Stimulated activated CD8-positive, alpha-beta memory T cell treated with anti-CD3 and anti-CD28 coated beads, Interleukin-12 subunit alpha, Interleukin-12 subunit beta, amount 100 ng/mL, for 4 hours (primary cell): ENCODE measurements at places on chromosomes 7 and 10.

DNA sequence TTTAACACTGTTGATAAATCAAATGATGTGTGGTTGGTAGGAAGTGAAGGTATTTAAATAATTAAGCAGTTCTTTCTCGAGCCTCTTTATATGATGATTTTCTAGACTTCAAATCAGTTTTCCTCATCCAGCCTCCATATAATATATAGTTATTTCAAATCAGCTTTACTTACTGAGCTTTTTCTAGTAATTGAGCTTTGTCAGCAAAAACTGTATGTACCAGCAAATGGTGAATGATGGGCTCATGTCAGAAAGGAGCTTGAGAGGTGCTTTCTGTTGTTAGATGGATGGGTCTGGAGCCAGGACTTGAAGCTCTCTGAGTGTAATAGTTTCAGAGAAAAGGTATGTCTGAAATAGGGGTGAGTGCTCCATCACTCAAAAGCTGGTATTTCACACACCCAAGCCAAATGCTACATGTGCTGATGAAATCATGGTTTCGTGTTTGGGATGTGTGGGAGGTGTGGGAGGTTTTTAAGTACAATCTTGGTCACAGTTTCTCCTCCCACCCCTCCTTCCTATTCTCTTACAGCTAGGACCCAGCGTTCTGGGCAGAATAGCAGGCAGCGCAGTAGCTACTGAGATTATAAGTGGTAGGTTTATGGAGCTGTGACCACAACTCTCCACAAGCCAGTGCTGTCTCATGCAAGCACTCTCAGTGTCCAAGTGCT lies 55.8 kb downstream of the LRMDA start:
- no peak for DNase-seq

DNA sequence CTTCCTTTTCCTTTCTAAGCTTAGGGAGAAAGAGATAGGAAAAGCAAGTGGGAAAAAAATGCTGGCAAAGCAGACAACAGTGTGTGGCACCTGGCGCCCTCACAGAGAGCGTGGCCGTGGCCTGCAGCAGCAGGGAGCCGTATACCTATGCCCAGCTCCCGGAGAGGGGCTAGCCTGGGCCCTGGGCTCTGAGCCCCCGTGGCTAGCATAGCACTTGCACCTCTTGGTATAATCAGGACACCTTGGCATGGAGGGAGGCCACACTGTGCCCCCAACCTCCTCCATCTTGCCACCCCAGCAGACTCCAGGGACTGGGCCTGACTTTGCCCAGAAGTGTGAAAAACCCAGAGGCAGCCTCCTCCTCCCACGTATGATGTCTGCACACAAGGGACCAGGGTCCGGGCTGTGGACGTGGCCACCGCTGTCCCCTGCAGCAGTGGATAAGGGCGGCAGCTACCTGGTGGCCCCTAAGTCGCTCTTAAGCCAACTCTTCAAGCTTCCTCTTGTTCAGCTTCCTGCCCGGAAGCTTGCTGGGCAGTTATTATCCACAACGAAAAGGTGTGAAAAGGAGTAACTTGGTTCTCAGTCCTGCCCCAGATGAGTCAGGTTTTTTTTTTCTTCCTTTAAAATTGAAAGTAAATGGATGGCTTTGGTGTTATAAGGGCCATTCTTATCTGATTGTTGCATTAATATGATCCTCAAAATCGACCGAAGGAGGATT lies 249.1 kb upstream of the PITRM1 start:
- no peak for DNase-seq

GRCh38 chr7:7701527-7701926 lies 16.9 kb downstream of the RPA3 start:
- no peak for DNase-seq

- DNase-seq: no peak
These were observed 43.7 kb upstream of the DGKI start for GRCh38 chr7:137890449-137890921.

DNA sequence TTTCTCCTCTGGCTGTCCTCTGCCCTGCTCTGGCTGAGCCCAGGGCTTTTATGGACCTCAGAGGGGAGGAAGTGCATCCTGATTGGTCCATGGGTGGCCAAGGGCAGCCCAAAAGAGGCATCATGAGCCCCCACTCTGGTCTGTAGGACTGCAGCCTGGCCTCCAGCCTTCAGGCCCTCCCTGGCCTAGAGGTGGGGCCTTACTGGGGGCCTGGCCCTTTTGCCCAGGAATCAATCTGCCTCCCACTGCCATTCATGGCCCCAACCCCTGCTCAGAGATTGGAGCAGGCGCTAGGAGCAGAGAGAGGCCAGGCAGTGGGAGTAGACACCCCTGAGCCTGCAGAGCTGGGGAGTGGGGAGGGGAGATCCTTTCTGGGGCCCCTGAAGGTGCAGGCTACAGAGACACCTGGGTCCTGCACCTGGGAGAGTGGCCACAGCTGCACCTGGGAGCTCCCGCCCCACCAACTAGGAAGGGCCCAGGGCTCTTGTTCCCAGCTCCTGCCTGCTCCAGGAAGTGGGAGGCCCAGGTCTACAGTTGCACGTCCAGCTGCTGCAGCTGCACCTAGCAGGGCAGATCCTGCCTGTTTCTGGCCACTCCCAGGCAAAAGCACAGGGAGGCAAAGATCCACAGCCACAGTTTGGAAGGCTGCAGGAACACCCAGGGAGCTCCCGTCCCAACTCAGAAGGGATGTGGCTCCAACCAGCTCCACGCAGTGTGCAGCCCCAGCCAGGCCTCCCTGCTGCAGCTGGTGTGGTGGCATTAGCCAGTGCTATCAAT lies 6.4 kb upstream of the DYNC2I1 start:
- no peak for DNase-seq

DNA sequence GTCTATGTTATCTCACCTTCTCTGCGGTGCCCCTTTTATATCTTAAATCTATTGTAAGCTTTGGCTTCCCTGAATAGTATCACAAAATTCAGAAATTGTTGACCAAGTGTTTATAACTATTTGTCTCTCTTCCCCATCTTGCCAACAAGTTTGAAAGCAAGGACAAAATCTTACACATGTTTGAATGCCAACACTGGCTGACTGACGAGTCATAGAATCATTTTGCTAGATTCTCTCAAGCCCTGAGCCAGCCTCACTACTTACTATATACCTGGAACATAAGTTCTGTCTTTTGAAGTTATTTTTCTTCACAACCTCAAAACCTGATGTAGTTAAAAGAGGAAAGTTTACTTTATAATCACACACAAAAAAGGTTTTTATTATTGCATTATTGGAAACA lies 700.7 kb downstream of the PHTF2 start:
- no peak for DNase-seq

DNA sequence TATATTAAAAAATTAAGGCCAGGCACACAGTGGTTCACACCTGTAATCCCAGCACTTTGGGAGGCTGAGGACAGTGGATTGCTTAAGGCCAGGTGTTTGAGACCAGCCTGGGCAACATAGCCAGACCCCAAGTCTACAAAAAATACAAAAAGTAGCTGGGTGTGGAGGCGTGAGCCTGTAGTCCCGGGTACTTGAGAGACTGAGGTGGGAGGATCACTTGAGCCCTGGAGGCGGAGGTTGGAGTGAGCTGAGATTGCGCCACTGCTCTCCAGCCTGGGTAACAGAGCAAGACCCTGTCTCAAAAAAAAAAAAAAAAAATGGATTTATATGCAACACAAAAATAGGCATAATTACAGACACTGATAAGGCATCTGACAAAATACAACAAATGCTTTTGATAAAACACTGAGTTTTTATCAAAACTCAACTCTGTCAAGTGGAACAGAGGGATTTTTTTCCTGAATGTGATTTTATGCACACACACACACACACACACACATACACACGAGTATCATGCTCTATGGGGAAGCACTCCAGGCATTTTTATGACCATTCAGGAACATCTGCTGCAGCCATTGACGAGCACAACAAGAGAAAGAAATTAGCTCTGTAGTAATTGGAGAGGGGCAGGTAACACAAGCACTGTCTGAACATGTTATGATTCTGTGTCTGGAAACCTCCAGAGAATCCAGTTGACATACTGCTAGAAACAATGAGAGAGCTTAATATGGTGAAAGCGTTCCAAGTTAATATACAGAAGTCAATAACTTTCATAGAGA lies 193.1 kb downstream of the WDR37 start:
- DNase-seq: no peak

DNA sequence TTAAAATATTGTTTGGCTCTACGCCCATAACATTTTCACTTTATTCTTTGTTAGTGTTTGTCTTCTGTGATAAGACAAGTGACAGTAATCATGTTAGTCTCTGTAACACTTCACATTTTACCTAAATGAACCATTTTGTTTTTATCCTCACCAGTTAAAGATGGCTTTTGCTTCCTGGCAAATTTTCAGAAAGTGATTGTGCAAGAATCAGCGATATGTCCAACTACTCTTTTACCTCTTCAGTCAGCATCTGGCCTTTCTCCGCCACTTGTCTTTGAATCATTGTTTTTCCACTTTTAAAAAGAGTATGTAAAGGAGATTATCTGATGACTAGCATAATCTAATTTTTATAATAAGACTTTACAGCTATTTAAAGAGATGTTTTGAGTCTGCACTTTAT lies 3.5 kb downstream of the DGKB start:
- DNase-seq: no peak

GRCh38 chr10:56349611-56350010 lies 11.4 kb downstream of the ZWINT start:
- no peak for DNase-seq
